ENCODE measurements at places on chromosomes 4 and X.
A peak's percentile ranks its signal among the peaks of the same experiment; 100 is the strongest.

GRCh38 chrX:2642791-2643190 is 48.3 kb upstream of the CD99 start:
- no peak for ATAC-seq

- no peak for ATAC-seq
These were observed 61.3 kb downstream of the CLNK start for GRCh38 chr4:10623241-10623640.

- ATAC-seq = no peak
These were observed 572.6 kb downstream of the ZNF674 start for GRCh38 chrX:45972636-45973035.

DNA sequence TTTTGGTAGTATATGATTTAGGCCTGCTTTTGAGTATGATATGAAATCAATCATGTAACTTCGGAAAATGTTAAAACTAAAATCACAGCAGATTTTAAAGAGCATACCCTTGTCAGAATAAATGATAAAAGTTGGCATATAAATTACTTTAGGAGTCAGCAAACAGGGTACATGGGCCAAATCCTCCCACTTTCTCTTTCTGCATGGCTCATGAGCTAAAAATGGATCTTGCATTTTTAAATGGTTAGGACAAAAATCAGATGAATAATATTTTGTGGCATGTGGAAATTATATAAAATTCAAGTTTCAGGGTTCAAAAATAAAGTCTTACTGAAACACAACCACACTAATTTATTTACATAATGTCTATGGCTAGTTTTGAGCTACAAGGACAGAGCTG is 214.9 kb downstream of the GASK1B start:
- ATAC-seq = no peak

- ATAC-seq = peak; percentile 55
These were observed 648 bp downstream of the GRK4 start for GRCh38 chr4:2963966-2964471.

- no peak for ATAC-seq
These were observed 19.9 kb upstream of the ZIC3 start for GRCh38 chrX:137545711-137546651.

DNA sequence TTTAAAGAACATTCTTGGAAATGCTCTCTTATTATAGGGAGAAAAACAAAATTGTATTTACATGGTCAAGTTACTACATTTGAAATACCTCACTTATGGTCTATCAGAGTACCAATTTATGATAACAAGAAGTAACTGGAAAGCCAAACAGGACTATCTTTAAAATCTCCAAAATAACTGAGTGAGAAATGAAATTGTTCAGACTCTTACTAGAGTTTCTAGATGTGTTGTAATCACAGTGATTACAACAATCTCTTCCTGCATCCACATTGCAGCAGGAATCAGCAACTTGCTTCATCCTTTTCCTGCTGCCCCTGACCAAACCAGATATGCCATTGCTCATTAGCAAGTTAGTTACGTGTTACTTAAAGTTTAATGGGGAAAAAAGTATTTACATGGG is 245.2 kb upstream of the SMIM31 start:
- no peak for ATAC-seq

DNA sequence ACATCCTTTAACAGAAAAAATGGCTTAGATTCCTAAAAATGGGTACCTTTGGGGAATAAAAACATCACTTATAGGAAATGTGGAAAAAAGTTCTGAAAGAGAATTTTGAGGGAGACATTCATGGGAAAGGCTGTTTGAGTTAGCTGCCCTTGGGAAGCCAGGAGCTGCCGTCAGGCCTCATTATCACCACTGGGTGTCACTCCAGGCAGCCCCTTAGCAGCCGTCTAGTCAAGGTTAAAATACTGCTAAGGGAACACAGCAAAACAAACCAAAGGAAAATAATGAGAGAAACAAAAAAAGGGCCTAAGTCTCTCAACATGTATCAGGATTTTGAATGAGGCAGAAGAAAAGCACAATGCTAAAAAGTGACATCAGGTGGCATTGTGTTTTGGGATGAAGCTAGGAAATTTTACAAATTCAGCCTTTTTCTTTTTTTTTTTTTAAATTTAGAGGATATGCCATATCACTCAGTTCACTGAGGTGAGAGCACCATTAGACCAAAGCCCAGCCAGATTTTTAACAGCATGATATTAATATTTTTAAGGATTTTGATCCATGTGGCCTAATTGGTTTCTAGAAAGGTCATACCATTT is 235.3 kb downstream of the GPAT3 start:
- peak; percentile 94 for ATAC-seq

GRCh38 chrX:6226596-6227452 is 1.8 kb downstream of the NLGN4X start:
- no peak for ATAC-seq

DNA sequence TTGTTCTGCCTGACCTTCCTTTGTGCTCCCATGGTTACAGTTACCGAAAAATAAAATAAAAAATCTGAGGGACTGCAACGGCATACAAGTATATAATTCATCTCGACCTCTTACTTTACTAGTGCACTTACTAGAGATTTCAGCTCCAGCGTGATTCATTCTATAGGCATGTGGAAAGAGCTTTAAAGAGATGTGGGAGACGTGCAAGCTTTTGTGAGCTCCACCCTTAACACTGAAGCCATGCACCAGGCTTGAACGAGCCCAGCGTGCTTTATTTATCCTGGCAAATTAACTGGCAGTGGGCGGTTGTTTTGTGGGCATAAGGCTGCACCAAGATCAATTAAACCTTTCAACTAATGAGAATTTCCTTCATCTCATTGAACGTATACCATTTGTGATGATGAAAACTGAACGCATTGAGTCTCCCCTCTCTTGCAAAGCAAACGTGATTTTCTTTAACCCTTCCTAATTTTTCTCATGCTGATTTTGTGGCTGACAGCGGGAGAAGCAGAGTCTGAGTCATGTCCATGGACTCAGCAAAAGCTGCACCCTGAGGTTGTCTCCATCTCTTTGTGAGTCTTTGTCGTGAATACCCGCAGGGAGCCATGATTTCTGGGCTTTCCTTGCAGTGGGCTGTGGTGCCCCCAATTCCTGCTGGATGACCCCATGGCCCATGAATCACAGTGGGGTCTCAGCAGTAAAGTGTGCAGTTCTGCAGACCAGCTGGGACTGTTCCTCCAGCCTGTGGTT is 60.1 kb downstream of the MXRA5 start:
- peak; percentile 92 for ATAC-seq

- ATAC-seq = no peak
These were observed 15.1 kb downstream of the RAPGEF2 start for GRCh38 chr4:159117968-159118367.

- ATAC-seq = peak; percentile 76
These were observed 75.1 kb downstream of the PRKX start for GRCh38 chrX:3638280-3638873.

DNA sequence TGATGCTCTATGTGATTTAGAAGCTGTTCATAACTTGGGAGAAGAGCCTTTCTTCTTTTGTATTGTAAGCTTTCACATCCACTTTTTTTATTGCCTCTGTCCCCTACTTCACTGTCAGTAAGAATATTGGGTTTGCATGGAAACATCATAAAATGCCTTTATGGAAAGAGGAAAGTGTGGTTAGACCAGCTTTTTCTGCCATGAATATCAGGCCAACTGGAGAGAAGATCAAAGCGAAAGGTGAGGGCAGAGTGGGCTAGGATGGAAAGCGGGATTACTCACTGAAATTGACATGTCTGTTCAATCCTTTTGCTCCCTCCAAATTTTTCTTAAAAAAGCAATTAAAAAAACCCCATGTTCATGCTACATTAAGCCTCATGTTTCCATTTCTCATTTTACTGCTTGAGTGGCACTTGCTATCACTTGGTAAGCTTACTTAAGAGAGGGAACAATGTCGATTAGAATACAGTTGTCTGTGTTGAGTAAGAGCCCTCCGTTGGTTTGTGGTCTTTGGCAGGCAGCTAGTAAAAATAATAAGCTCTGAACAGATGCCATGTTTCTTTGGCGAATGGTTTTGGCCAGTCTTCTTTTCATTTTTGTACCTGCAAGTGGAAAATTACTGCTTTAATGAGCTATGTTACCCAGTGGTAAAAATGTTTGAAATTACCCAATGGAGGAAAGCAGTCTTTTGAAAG is 35.9 kb downstream of the SUPT20HL1 start:
- no peak for ATAC-seq

Measured in SK-N-SH treated with all-trans-retinoic acid at 6 μM for 48 hours (cell line).